ENCODE measurements at places on chromosomes 4 and X. TPM values are rescaled to one million over a fixed set of nuclear protein-coding genes. Genes with fewer than 3 reads are reported as not detected.

DNA sequence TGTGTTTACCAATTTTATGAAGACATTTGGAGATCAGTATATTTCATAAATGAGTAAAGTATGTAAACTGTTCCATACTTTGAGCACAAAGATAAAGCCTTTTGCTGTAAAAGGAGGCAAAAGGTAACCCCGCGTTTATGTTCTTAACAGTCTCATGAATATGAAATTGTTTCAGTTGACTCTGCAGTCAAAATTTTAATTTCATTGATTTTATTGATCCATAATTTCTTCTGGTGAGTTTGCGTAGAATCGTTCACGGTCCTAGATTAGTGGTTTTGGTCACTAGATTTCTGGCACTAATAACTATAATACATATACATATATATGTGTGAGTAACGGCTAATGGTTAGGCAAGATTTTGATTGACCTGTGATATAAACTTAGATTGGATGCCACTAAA is 1.9 kb downstream of the FMR1 start:
- no peak for DNase-seq

DNA sequence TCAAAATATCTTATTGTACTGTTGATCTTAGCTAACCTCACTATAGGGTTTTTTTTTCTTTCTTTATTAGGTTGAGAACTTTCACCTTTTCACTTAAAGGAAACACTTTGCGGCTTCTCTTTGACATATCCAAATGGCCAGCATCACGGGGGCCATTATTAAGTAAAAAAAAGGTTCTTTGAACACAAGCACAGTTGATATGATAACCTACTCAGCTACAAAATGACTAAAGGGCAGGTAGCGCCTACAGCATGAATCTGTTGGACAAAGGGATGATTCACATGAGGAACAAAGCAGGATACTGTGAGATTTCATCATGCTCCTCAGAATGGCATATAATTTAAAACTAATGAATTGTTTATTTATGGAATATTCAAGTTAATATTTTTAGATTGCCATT is 119.6 kb downstream of the CCSER1 start:
- DNase-seq, result no peak

- DNase-seq, result peak; percentile 58
These were observed 11.8 kb upstream of the FAM53A start for GRCh38 chr4:1695913-1696312.

DNA sequence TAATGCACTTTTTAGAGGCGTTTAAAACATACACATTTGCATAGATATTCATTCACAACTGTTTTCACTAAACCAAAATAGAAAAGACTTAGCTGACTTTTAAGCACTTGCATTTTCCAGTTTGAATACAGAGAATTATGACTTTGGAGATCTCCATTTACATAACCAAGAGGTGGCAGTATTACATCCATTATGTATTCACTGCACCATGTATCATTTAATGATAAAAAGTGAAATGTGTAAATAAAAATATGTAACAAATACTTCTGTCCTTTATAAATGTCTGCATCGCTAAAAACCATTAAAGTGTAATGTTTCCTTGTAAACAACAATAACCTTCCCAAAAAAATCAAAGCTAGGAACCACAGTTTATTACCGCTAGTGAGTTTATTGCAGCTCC is 413.2 kb downstream of the FGF13 start:
- DNase-seq, result no peak

DNA sequence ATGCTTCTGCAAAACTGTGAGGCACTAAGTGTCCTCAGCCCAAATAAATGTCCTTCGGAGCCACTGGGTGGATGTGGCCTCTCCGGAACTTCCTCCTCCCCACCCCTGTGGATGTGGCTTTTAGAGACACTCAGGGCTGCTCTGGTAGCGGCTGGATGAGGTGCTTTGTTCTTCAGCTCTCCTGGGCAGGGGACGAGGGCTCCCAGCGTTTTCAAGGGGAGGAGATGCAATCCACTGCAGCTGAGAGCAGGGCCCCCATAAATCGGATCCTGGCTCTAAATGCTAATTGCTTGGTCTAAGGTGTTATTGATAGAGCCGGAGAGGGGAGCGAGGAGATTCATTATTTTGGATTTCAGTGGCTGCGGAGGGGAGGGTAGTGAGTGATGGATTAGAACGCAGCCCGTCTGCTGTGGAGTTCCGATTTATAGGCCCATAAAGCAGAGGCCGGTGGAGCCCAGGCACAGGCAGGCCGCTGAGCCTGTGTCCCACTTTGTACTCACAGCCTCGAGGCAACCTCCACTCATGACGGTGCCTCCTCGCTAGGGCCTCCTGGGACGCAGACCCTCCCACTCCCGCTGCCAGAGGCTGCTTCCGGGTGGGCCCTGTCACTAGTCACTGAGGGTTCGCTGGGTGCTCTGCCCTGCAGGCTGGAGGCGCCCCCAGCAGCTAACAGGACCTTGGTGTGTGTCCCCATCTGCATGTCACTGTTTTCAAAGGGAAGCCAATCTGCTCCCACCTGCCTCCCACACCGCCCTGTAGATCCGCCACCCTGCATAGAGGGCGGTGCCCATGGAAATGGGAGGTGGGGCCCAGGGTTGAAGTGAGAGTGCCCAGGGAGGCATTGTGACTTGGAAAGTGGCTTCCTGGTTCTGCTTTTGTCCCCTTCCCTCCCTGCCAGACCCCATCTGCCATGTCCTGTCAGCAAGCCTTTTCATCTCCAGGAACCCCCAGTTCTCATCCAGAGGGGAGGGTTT is 135.4 kb upstream of the PSAPL1 start:
- no peak for DNase-seq

GRCh38 chrX:93242897-93243296 is 430.5 kb downstream of the NAP1L3 start:
- DNase-seq, result no peak

- DNase-seq, result no peak
These were observed 241.4 kb upstream of the EPHA5 start for GRCh38 chr4:65911720-65912119.

- DNase-seq, result no peak
These were observed 829.3 kb upstream of the LCORL start for GRCh38 chr4:18850867-18851266.

DNA sequence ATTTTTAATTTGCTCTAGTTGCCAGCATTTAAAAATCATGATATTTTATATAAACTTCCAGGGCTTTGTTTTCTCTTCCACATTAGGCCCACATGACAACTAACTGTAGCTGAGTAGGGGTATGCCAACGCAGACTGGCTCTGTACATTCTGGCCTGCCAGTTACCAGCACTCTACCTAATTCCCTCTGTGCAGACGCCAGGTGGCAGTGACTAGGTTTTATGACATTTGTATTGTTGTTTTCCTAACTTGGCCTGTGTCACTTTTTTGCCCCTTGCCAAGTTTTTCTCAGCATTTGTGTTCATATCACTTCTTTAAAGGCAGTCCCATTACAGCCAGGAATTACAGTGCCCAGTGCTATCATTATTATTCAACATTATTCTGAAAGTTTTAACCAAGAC is 347.5 kb downstream of the NKX6-1 start:
- no peak for DNase-seq

- DNase-seq, result peak; percentile 96
These were observed 14.7 kb upstream of the ANXA5 start for GRCh38 chr4:121711263-121712000.

- DNase-seq, result no peak
These were observed 13.7 kb downstream of the ADH6 start for GRCh38 chr4:99205153-99205979.

DNA sequence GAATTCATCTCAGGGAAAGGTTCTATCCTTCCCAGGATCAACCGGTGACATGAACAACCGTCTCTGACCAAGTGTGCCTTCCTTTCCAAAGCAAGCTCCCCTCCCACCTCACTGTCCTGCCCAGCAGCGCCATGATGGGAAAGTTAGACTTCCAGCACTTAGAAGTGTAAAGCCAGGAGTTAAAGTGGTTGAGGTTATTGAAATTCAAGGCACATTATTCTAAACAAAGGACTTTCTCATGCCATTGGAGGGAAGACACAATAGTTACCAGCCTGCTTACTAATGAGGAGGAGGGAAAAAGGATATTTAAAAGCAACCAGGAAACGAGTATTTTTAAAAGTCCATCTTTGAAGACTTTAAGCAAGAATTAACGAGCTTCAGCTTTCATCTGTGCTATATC is 96.8 kb downstream of the NSUN7 start:
- DNase-seq, result no peak

DNA sequence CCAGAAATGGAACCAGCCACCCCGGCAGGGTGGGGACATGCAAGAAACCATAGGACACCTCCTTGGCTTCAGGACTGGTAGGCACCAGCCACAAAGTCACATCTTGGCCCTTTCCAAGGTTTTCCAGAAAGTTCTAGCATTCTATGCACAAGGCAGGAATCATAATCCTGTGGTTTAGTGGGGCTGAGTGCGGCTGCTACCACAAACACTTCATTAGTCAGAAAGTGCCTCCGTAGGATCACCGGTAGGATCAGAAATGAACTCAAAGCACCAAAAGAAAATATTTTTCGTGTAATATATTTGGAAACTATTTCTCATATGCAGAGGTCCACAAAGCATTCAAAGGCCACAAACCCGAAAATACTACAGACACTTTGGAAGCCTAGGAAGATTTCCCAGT is 191.7 kb downstream of the PTTG2 start:
- DNase-seq, result no peak

DNA sequence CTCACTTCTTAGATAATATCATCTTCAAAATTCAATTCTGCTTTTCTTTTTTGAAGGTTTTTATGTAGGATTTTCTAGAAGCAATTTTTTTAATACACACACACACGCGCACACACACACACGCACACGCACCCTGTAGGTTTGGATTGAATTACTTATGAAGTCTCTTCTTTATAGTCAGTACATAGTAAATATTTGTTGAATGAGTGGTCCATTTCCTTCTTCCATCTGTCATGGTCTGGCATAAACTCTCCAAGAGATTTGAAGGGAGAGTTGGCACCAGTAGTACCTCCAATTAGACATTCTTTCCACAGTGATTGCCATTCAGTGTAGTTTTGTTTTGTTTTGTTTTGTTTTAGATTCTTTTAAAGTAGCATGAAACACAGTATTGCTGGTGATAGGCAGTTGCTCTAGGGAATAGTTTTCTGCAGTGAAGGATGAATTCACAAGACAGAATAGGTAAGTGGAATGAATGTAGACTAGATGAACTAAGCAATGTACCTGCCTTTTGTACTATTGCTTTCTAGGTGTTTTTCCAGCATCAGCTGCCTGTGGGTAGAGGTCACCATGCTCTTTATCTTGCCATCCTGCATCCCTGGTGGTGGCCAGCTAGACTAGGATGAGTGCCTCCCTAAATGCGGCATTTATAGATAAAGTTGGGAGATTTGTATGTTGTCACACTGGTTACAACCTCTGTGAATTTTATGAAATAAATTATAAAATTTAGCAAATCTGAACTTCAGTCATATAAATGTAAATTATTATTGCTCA is 20.5 kb downstream of the PDLIM5 start:
- no peak for DNase-seq

DNA sequence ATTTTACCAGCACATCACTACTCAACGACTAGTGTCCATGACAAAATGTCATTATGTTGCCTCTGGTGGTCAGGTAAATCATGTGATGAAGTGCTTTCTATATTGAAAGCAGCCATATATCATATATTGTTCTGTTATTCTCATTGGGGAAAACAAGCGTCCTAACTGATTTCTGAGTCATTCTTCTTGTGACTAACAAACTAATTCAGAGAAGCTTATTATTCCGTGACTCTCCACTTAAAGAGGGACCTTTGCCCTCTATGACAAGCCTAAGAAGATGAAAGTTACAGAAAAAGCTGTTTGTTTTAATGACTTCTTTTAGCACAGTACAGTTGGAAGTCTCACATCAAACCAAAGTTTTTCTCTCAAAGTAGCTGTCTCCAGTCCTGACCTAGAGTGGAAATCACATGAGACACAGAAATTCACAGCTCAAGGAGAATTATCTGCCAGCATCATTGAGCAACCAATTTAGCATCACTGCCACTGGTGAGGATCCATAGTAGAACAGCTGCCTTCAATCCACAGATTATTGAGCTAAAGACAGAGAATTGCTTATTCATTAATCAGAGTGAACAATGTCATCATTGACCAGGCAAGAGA is 36.4 kb downstream of the ASB9 start:
- DNase-seq, result no peak

DNA sequence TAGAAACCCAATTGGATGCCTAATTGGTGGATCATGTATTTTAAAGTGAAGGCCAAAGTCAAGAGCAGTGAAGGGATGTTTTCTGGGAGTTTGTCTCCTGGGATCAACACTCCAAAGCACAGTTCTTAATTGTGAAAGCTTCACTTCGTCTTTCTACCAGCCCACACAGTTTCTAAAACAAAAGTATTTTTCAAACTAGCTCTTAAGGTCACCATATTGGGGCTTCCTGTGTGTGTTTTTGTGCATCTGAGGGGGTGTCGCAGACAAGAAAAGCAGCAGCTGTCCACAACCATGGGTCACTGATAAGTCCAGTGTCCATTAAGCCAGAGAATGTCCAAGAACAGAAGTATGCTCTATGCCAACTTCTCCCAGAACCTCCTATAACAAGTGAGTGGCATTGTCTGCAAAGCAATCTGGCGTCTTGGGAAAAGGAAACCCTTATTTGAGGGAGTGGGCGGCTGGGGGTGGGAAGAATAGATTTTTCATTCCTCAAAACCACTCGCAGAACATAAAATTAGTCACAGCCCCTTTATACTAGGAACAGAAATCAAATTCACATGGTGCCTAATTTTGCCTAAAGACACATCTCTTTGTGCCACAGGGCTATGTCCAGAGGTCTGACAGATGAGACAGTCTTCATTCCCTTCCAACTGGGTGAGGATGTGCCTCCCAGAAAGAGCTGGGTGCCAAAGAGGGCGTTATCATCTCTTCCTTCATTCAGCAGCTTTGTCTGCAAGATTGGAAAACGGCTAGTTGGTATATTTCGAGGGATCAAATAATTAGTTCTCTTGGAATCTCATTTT is 610.4 kb downstream of the BCOR start:
- DNase-seq, result no peak

DNA sequence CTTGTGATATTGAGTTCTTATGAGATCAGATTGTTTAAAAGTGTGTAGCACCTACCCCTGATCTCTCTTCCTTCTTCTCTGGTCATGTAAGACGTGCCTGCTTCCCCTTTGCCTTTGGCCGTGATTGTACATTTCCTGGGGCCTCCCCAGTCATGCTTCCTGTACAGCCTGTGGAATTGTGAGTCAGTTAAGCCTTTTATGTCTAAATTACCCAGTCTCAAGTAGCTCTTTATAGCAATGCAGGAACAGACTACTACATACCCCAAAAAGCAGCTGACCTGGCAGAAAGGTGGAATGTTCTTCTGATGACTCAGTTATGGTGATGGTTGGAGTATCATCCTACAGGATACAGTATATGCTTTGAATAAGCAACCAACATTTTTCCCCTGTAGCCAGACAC is 11.4 kb upstream of the MCUB start:
- DNase-seq, result no peak

- peak; percentile 90 for DNase-seq
These were observed at the start of gene OPHN1 for GRCh38 chrX:68433155-68433980. TSS of gene OPHN1 (minus strand) at chrX:68433495. CDS start at chrX:68433020, 475 bp downstream.

DRD5 gene
- total RNA-seq, result not detected

TMEM150C gene
- total RNA-seq, result 13.6 TPM

AMMECR1 gene
- total RNA-seq, result 3.2 TPM

PPEF1 gene
- total RNA-seq, result not detected

HSD17B10 gene
- total RNA-seq, result 63.8 TPM

NPY1R gene
- total RNA-seq, result 2.8 TPM

All from sigmoid colon (tissue), 7 donors.